DMS53 (cell line): ENCODE measurements at places on chromosomes 13 and 19.

- DNase-seq: no peak
Observed at GRCh38 chr19:19746286-19747213, 13.6 kb upstream of the ZNF14 start.

DNA sequence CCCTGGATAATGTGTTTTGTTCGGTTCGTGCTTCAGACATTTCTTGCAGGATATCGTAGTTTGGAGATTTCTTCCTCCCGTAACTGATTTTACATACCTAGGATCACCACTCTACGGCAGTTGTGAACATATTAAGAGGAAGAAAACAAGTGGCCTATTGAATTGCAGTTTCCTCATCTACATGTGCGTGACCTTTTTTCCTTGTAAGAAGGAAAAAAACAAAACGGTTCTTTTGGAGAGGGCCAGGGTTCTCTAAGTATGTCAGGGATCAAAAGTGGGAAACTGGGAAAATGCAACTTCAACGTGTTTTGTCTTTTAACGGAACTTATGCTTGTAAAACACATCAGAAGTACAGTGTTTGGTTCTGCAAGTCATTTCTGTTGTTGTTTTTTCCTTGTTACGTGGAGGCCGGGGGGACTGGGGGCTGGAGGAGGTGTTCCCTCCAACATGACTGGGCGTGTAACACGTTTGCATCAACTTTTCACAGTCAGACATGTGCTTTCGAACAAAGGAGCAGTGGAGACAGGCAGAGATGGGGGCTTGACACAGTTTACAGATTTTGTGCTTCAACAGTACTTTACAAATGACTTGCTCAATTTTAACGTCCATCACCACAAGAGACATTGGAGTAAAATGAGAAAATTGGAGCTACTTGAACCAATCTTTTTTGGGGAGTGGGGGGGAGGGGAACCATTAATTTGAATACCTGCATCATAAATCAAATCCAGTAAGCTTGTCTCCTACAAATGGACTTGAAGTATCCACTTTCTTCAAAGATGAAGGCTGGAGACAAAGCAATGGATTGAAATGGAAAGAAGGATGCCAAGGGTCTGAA lies 3.8 kb downstream of the ZC3H4 start:
- peak; percentile 16 for DNase-seq

DNA sequence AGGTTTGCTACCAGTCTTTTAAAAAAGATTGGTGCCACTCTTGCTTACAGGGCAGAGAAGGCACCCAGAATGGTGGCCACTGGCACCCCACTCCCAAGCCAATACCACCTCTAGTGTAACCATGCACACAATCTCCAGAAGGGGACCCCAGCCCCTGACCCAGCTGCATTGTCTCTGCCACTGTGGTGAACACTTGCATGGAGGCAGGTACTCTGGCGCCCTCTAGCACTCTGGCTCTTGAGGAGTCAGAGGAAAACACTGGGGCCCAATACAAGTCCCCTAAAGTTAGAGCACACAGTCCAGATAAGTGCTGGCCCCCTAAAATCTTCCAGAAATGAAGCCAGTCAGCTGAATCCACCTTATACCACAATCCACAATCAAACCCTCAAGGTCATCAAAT lies 6.0 kb downstream of the ERVV-1 start:
- DNase-seq: peak; percentile 14

GRCh38 chr19:46460981-46461380 lies 10.4 kb downstream of the PNMA8A start:
- DNase-seq: no peak

DNA sequence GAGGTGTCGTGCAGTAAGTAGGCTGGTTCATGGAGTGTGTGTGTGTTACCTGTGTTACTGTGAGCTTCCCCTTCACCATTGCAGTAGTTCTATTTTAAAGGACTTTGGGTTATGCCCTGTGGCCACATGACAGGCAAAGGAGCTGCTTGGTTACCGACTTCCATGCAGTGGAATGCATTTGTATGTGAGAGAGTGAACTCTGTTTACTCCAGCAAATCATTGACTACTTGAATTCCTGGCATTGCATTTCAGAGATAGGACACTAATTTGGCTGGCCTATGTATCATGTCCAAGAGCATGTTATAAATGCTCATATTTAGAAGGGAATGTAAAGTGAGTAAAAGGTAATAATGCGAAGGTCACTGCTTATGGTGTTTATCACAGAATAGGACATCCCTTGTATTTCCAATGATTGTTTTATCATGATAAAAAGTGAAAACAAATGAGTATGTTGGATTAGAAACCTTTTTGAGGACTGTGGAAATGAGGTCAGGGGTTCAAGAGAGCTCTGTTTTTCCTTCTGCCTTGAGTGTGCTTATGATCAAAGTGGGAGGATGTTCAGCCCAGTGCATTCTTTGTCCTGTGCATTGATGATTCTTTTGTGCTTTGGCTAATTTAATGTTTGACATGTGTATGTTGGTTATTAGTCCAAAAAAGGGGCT lies 156.5 kb downstream of the LMO7 start:
- no peak for DNase-seq

DNA sequence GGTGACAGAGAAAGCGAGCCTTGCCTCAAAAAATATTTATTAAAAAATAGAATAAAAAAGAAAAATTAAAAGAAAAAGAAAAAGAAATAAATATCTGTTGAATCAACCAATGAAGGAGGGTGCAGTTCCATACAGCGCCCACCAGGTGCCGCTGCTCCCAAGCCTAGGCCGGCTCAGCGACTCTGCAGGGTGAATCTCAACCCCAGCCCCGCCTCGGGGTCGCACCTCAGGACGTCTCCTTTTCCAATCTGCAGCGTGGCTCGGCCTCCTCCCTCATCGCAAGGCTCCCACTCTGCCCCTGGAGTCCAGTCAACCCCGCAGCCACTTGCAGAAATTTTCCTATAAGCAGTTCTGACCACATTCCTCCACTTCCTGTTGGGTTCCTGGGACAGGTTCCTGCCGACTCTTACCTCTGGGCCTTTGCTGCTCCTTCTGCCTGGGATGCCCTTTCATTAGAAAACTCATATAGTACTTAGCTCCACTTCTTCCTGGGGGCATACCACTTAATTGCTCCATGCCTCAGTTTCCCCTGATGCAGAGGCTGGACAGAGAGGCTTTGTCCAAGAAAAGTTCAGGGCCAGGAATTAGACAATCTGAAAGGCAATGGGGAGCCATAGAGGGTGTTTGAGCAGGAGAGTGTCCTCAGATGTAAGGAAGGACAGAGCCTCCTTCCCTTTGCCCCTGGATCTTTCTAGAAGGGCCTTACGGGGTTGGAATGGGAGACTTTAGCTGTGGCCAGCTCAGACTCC lies 24.3 kb downstream of the NFILZ start:
- peak; percentile 50 for DNase-seq
